Esophagus squamous epithelium (tissue), 5 donors: ENCODE measurements at places on chromosomes 6 and 20.

DNA sequence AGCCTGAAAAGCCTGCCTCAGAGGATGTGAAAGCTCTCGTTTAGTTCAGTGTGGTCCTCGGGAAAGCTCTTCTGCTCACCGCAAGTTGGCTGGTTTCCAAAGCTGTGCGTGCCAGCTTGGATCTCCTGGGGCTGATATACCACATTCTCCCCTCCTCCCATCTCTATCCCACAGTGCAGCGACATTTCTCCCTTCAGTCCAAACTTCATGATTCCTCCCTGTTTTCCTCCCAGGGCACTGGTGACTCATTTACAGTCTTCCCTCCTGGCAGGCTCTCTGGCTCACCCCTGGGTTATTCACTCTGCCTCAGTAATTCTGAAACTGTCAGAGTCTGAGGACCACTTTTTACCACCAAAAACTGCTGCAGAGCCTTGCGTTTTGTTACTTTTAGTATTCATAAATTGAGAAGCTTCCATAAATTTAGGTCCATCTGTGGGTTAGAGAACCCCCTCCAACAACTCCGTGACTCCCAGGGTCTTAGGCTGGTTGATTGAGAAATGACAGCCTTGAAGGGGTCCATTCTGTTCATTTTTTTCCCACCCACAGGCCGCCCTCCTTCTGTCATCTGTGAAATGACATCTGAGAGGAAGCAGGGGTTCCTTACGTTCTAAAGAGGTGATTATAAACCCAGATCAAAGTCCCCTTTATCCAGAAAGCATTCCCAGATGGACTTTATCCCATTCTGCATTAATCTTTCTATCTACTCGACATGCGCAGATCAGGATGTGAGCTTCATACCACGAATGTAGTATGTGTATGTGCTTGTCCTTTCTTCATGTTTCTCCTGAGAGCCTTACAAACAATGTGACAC lies 6.1 kb downstream of the TRIM10 start:
- DNase-seq: no peak

- DNase-seq: no peak
Measured at GRCh38 chr6:46888031-46888430, 33.7 kb downstream of the ADGRF5 start.

- no peak for DNase-seq
Measured at GRCh38 chr6:111784433-111784832, 88.8 kb downstream of the FYN start.

DNA sequence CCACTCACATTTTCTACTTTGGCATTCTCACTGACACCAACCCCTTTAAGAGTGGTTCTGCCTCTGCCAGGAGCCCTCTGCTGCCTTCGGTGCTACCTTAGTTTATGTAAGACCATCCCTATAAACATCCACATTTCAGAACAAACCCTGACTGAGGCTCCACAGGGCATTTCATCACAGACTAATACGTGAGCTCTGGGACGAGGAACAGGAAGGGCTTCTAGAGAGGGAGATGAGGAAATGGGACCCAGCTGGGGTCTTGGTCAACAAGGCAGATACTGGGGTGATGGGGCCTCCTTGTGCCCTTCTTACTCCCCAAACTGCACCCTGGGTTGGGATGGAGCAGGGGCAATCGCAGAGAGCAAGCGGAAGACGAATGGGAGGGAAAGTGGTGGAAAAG lies 86.5 kb upstream of the FYN start:
- no peak for DNase-seq

- no peak for DNase-seq
Measured at GRCh38 chr6:158033751-158034702, 52.4 kb downstream of the SYNJ2 start.

GRCh38 chr20:21867353-21867752 lies 161.9 kb downstream of the PAX1 start:
- DNase-seq: no peak

DNA sequence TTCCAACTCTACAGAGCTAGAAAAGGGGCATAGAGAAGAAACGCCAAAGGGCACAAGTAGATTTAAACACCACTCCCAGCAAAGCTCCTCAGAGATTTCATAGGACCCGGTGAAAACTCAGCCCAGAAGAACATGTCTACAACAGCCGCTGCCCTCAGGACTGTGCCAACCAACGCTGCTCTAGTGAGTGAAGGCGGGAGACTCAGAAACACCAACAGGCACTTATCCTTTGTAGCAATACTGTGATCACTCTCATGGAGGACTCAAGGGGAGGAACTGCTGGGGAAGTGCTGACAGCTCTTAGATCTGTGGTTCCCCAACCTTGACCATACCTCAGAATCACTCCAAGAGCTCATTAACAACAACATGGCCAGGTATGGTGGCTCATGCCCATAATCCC lies 39.5 kb downstream of the STAU1 start:
- no peak for DNase-seq

DNA sequence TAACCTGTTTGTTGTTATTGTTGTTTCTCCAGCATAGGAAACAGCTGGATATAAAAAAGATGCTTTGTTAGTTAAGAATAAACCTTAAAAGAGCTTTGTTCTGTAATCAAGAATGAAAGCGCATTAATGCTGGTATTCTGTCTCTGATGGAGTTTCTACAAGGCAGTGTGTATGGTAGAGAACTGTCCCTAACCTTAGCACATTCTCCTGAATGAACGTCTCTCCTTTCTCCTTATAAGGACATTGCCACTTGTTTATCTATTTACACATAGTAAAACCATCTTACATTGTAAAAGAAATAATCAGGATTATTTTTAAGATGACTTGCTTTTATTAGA lies 33.8 kb upstream of the LCA5 start:
- DNase-seq: no peak

GRCh38 chr6:4788953-4789584 lies 12.9 kb downstream of the CDYL start:
- DNase-seq: no peak

DNA sequence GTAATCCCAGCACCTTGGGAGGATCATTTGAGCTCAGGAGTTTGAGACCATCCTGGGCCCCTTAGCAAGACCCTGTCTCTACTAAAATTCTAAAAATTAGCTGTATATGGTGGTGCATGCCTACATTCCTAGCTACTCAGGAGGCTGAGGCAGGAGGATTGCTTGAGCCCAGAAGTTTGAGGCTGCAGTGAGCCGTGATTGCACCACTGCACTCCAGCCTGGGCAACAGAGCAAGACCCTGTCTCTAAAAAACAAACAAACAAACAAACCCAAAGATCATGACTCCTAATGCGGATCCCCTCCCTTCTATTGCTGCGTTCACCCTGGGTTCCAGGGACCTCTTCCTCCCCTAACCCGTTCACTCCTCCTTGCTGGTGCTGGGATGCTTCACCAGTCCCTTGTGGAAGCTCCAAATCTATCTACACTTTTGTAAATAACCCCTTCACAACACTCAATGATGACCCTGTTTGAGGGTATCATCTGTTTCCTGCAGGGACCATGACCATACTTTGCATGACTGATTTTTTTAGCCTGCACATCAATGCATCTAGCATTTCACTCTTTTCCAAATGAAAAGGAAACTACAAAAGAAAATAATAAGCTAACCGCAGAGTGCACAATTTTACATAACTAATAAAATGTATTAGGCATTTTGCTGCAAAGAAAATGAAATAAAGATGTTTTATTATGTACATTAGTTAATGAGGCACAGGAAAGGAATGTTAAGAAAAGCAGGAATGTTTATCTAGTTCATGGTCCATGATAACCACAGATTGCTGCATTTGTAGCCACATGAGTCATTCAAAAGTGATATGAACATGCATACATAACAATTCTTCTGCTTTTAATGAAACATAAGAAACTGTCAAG lies 30.5 kb upstream of the IPCEF1 start:
- DNase-seq: no peak

- DNase-seq: no peak
Measured at GRCh38 chr6:43803055-43803782, 33.2 kb downstream of the VEGFA start.

DNA sequence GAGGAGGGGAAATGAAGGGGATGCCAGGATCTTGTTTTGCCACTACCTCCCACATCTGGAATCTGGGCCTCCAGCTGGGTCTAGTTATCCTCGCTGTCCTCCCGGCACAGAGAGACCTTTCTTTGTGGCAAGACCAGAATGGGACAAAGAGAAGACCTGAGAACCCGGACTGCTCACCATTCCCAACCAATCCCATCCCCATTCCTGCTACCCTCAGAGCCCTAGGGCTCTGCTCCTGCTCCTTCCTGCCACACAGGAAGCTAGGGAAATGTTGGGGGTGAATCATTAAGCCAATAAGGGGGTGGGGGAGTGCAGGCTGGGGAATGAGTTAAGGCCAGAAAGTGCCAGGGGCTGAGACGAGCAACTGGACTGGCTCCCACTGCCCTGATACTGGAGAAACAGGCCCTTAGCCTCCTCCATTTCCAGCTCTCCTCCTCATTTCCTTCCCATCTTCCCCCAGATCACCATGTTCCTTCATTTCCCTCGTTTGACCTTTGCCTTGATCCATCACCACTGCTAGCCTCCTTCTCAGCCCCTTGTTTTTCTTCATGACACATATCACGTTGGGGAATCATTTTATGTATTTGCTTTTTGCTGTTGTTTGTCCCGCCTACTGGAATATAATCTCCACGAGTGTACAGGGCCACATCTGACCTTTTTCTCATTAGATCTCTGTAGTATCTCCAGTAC lies 4.6 kb upstream of the IER3 start:
- no peak for DNase-seq

DNA sequence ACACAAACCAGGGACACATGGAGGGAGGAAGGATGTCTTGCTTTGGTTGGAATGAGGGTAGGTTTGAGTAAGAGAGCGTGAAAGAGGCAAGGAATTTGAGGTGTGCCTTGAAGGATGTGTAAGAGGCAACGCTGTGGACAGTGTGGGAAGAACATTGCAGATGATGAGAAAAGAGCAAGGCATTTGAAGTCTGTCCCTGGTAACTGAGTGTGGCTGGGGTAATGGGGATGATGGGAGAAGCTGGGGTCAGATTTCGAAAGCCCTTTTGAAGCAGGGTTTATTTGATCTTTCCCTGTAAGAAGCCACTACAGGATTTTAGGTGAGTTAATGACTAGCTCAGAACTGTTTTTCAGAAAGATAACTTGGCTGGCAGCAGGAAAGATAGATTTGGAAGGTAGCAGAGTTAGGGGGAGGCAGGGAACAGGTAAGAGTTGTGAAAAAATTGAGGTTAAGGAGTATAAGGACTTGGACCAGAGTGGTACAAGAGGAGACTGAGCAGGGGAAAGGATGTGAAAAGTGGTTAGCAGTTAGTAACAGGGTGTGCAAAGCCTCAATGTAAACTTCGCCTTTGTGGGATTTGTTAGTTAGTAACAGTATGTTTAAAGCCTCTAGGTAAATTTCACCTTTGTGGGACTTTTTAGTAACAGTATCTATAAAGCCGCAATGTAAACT lies 17.7 kb downstream of the UTRN start:
- DNase-seq: no peak

DNA sequence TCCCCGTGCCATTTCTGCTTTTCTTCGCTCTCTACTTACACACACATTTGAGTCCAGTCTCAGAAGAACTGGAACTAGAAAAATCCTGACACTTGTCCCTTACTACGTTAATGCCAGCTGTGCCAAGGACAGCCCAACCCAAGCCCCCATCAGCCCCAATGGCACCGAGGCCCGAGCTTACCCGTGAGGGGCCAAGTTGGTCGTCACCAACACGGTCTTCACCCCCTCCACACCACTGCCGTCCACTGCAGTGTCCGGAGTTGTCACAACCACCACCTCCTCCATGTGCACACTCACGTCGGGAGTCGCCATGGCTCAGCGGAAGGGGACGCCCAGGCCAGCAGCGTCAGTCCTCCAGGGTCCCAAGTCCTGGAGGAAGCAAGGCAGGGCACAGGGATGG lies 7.8 kb downstream of the GMEB2 start:
- no peak for DNase-seq

DNA sequence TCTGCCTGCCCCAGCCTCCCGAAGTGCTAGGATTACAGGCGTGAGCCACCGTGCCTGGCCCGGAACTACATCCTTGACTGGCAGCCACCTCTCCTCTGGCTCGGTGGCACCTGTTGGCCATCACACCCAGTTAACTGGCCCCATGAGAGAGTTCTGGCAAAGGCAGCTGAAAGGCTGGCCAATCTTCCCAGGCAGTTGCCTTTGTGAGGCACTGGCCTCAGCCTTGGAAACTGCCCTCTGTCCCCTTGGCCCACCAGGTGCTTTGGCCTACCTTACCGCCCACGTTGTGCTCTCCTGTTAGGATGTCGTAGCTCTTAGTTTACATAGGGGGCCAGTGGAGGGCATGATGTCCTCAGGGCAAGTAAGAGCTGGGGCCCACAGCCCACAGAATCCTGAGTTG lies 9.6 kb upstream of the MANBAL start:
- DNase-seq: no peak

DNA sequence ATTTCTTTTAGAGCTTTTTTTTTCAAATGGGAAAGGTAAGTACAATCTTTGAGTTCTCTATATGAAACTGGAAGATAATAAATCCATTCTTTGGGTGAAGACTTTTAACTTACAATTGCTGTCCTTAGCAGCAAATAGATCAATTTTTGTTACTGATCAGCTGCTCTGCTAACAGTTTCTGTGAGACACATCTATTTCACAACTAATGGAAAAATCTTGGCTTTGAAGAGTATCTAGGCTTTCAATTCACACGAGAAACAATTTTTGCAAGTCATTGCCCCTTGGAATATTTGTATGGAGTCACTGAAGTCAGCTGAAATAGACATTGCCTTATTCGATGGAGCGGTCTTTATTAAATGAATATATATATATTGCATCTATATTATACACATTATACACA lies 20.5 kb upstream of the ARG1 start:
- DNase-seq: no peak

GRCh38 chr6:75493400-75494064 lies at the start of gene FILIP1:
Gene FILIP1, minus strand, starts transcription at chr6:75493800. Its CDS starts 78,828 bp downstream, at chr6:75414972.
- no peak for DNase-seq

DNA sequence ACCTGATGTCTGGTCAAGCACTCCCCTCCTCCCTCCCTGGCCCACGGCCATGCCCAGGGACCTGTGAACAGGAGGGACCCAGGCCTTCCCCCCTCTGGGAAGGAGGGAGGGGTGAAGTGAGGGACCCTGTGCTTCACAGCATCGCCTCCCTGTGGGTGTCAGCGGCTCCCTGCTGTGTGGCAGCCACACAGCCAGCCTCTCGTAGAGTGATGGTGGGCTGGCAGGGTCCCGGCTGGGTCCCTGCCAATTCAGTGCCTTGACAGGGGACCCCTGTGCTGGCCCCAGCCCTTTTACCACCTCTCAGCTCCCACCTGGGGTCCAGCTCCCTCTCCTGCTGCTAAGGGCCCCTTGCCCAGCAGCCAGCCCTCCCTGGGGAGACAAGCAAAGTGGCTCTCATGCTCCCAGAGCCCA lies 31.3 kb upstream of the GRM4 start:
- DNase-seq: no peak

GRCh38 chr6:6816716-6817115 lies 228.2 kb downstream of the LY86 start:
- DNase-seq: no peak

- no peak for DNase-seq
Measured at GRCh38 chr6:163940705-163941623, 526.4 kb downstream of the QKI start.

- no peak for DNase-seq
Measured at GRCh38 chr6:143441010-143441409, 9.5 kb downstream of the ADAT2 start.

DNA sequence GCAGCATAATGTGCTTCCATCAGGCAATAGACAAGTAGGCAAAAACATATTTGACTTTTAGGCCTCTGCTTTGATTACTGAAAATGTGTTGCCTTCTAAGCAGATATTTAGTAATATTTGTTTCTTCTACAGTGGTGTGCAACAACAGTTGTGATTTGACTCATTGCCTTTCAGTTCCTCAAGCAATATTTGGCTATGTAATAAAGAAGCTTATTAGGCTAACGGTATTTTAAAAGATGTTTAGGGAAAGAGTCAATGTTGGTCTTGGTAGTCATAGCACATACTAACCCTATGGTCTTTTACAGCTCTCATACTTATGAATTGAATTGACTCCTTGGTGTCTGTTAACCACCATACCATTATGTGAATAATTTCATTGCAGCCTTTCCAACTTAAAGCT lies 124.1 kb downstream of the GRIK2 start:
- no peak for DNase-seq
